ENCODE measurements at places on chromosomes 5 and 9.

DNA sequence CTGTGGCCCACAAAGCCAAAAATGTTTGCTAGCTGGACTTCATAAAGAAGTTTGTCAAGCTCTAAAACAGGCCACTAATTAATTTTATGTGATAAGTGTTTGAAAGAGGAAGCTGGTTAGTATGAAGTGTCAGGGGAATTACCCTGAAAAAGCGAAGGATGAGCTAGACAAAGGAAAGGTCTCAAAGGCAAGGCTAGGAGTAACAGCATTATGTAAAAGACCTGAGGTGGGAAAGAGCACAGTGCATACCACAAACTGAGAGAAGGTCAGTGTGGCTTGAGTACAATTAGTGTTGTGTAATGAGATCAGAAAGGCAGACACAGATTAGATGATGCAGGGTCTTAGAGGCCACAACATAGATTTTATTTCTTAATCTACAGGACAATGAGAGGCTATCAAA, 29.6 kb downstream of the RC3H2 start:
- no peak for DNase-seq

DNA sequence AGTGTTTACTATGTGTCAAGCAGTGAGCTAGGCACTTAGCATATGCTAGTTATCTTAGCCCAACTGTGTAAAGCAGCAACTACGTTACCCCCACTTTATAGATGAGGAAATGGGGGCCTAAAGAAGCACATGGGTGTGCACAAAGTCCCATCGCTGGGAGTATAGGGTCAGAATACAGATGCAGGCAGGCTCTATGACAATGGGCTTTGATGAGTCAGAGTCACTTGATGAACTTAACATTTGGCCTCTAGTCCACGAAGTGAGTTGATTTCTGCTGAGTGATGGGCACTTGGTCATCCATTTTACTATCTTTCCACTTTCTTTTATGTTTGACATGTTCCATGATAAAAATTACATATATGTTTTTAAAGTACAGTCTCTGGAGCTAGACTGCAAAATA, 204.3 kb downstream of the TRIM32 start:
- DNase-seq = no peak

- DNase-seq = no peak
These were observed 6.2 kb downstream of the TTLL11 start for GRCh38 chr9:122086873-122087272.

GRCh38 chr5:132417010-132417439, 47.5 kb downstream of the SLC22A5 start:
- no peak for DNase-seq

All from sciatic nerve (tissue), 2 donors.